ENCODE measurements at places on chromosomes 2 and 18. TPM values are rescaled to one million over a fixed set of nuclear protein-coding genes. Genes with fewer than 3 reads are reported as not detected.

Gene KIAA2012
- not detected for total RNA-seq

Gene PTPRN
- 3.1 TPM for total RNA-seq

Gene C18orf54
- total RNA-seq = 11.7 TPM

Gene SALL3
- total RNA-seq = not detected

Gene NAT8
- not detected for total RNA-seq

Gene NCKAP1
- 13.2 TPM for total RNA-seq

Gene EFEMP1
- total RNA-seq = not detected

Gene NEB
- 0.30 TPM for total RNA-seq

Gene DES
- not detected for total RNA-seq

Gene DSG4
- not detected for total RNA-seq

Gene AQP12A
- total RNA-seq = not detected

Gene RHOB
- 7.1 TPM for total RNA-seq

Gene NR4A2
- 9.7 TPM for total RNA-seq

Gene SIX3
- not detected for total RNA-seq

Gene CD8A
- total RNA-seq = 0.31 TPM

Gene SETBP1
- total RNA-seq = 1.2 TPM

Gene COL4A4
- not detected for total RNA-seq

Gene CYRIA
- 2.7 TPM for total RNA-seq

Gene LCT
- total RNA-seq = 0.11 TPM

Gene IL36B
- total RNA-seq = not detected

Gene VRK2
- 6.9 TPM for total RNA-seq

Gene CETN1
- total RNA-seq = not detected

Gene PLCL1
- total RNA-seq = 4.9 TPM

Gene G6PC2
- total RNA-seq = not detected

Gene GDF7
- total RNA-seq = 0.07 TPM

Data from activated naive CD4-positive, alpha-beta T cell treated with anti-CD3 and anti-CD28 coated beads, Interleukin-2, amount 50 U/mL, for 72 hours (primary cell).